AG09309 (cell line): ENCODE measurements at places on chromosomes 4 and X.
A peak's percentile ranks its signal among the peaks of the same experiment; 100 is the strongest.

DNA sequence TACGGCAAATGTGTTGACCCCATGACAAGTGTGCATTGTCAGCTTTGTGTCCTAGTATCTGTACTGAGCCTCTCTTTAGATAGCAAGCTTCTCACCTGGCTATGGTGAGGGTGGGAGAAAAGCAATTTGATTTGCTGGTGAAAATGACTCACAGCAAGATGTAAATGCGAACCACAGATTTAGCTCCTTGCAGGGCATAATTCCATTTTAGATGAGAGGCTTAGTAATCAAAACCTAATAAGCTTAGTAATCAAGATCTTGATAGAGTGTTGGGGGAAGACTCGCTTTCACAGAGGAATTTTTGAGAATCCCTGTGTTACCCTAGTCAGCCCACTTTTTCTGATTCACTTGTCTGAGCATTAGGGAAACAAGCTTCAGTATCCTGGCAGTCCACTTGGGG is 7.7 kb upstream of the OCIAD2 start:
- DNase-seq, result no peak

DNA sequence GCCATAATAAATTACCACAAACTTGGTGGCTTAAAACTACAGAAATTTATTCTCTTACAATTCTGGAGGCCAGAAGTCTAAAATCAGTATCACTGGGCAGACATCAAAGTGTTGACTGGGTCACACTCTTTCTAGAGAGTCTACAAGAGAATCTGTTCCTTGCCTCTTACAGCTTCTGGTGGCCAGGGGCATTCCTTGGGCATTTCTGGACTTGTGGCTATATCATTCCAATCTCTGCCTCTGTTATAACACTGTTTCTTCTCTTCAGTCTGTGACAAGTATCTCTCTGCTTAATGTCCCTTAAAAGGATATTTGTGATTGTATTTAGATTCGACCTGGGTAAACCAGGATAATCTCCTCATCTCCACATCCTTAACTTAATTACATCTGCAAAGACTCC is 207.3 kb upstream of the DCAF8L1 start:
- no peak for DNase-seq

- no peak for DNase-seq
Measured at GRCh38 chr4:6055030-6055429, 36.8 kb upstream of the C4orf50 start.

GRCh38 chr4:74516303-74516702 is 71.4 kb downstream of the AREG start:
- no peak for DNase-seq

GRCh38 chrX:3743801-3744439 is 30.5 kb upstream of the PRKX start:
- DNase-seq, result no peak

DNA sequence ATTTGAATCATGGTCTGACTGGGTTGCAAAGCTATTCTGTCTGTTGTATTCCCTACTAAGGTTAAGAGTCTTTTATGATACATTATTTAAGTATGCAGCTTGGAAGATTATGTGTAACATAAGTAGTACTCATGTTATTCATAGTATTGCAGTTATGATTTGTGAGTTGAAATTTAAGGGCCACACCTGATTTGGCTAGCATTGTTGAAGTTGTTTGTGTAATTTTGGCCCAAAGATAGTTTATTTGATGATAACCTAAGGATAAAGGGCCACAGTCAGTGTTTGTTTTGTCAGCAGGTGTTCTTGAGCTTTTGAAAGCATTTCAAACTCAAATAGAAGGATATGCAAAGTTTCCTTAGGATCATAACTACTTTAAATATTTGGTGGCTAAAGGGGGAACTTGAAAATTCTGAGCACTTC is 38.9 kb downstream of the NUDT9 start:
- DNase-seq, result no peak

DNA sequence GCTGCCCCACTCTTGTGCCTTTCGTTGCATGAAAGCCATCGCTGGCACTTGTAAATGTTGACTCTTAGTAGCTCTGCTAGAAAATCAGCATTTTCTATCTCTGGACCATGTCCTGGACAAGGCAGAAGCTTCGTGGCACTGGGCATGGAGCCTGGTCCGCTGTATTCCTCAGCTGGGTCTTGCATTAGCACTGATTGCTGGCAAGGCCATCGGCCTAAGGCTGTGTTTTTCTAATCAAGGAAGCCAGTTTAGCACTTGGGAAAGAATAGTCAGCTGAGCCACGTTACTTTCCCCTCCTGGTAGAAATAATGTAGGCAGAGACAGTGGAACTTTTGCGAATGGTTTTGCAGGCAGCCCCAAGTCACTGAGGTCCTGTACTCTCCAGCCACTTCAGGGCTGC is 180.2 kb upstream of the EOLA2 start:
- no peak for DNase-seq

DNA sequence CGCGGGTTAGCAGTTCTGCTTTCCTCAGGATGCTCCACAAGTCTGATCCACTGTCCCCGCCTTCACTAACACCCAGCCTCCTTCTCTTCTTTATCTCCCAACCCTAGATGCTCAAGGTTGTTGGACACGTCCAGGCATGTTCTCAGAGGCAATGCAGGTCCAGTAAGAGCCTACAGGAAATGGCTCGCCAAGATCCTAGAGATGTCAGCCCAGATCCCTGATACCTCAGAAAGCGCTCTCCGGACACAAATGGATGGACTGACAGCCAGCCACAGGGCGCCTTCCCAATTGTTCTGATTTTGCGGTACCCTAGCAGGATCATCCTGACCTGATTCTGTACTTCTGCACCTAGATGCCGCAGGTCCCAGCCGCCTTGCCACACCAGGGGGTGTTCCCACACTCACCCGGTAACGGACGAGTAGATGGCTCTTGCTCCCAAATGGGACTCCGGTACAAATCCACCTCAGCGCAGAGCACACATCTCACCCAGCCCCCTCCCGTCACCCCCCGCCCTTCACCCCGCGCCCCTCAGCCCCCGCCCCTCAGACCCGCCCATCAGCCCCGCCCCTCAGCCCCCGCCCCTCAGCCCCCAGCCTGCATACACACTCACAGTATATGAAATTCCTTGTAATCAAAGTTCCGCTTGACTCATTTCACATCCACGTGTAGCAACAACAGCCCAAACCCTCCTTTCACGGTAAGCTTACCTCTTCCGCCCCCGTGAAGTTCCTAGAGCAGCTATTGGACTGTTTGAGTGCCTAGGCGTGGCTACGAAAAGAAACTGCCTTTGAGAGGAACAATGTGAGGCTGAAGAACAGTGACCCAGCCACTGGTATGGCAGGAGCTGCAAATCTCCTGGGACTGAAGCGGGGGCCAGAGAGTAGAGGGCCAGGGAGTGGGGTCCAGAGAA is at the start of gene EDA2R:
TSS of gene EDA2R (minus strand) at position 488 of the 910 bp plus-strand sequence. CDS start 23,058 bp downstream, outside the sequence.
- peak; percentile 50 for DNase-seq

DNA sequence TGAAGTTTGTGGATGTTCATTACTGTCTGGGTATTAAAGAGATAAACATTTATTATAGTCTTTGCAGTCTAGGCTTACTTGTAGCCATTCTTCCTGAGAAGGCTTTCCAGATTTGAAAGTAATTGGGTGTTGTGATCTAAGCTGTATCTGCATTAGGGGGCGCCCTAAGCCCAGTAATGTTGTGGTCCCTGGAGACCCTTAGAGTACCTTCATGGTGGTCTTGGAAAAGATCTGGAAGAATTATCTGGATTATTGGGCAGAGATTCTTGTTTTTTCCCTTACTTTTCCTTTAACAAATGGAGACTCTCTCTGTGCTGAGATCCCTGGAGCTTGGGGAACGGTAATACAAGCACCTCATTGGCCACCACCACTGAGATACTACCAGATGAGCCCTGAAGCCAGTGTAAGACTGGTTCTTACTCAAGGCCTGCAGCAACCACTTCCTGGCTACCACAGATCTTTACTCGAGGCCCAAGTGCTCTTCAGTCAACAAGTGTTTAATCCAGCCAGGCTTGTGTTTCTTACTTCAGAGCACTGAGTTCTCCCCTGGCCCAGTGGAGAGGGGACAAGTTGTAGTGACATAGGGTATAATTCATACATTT is 63.1 kb downstream of the RTL3 start:
- DNase-seq, result no peak

DNA sequence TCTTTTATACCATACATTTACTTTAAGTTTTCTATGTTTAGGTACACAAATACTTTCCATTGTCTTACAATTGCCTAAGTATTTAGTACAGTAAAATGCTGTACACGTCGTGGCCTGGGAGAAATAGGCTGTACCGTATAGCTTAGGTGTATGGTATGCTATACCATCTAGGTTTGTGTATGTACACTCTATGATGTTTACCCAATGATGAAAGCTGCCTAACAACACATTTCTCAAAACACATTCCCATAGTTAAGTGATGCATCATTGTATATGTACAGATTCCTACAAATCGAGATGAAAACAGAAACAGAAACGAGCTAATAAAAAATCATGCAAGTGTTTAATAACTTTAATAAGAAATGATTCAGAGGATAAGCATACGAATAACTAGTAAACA is 51.6 kb downstream of the SPANXA2 start:
- DNase-seq, result no peak

- peak; percentile 13 for DNase-seq
Measured at GRCh38 chr4:79854856-79855502, 218.1 kb downstream of the ANTXR2 start.
